ENCODE measurements at places on chromosomes 12 and 14.

- no peak for DNase-seq
These were observed 39.6 kb downstream of the CCDC88C start for GRCh38 chr14:91377700-91378652.

DNA sequence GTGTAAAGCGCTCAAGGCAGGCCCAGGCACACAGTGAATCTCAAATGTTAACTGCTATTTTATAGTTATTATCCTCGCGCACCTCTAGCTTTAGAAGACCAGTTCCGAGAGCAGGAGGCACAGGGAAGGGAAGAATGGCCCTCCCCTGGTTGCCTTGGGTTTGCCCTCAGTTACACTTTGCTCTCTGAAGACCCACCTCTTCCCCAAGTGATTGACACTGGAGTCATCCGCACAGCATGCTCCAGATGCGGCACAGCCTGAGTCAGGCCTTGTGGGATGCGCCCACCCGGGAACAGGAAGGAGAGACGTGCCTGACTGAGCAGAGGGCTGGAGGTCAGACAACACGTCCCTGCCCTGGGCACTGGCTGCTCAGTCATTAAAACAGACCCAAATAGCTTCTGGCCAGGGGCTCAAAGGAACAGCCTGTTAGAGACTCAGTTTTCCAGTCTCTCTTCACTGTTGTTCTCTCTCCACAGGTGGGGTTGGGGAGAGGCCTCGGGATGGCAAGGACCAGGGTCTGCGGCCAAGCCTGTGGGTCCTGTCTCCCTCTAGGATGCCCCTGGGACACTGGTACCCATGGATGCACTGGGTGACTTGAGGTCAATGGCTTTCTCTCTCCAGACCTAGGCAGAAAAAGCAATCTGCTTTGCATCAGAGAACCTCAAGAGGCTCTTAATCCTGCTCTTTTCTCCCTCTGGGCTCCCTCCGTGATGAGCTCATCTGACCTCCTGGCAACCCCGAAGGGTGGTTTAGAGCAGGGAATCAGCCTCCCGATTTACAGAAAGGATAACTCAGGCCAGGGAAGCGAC is 13.6 kb upstream of the MLXIP start:
- no peak for DNase-seq

DNA sequence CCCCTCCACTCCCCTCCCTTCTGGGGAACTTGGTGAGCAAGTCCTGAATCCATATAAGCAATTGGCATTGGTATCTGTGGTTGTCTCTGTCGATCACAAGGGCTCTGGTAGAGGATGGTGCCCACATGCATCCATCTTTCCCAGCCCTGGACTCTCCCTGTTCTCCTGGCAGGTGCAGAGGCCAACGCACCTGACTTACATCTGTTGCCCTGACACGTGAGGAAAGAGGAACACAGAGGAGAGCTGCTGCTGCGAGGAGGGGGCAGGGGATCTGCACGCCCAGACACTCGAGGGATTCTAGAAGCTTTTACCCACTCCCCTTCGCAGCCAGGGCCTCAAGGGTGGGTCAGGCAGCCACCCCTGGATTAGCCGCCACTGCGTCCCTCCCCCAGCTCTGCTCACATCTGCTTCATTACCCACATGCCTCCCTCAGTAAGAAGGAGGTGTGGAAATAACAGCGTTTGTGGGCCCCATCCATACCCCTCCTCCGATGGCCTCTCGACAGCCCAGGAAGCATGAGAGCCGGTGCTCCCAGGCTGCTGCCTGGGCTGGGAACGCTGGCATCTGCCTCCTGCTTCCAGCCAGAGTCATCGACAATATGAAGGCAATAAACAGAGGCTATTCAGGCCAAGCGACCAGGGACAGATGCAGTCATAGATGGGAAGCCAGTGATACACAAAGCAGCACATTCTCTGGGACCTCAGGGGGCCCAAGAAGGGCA is 56.5 kb downstream of the KDM2B start:
- DNase-seq, result peak; percentile 54

DNA sequence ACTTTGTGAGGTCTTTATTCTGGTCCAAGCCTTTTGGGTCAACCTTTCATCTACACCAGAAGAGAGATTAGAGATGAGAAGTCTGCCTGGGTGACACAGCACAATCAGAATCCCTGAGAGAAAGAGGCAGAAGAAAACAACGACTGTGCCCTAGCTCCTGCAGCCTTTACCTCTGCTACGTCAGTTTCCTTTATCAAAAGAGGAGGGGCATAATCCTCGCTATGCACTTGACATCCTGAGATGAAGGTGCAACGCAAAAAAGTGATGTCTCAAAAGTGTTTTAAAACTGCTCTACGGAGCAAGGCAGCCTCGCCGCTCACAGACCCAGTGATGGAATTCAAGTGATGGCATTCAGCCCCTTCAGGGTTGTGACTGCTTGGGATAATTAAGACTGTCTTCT is 21.7 kb downstream of the ZDHHC22 start:
- no peak for DNase-seq

- no peak for DNase-seq
These were observed 152.9 kb downstream of the SLC41A2 start for GRCh38 chr12:104805186-104805585.

DNA sequence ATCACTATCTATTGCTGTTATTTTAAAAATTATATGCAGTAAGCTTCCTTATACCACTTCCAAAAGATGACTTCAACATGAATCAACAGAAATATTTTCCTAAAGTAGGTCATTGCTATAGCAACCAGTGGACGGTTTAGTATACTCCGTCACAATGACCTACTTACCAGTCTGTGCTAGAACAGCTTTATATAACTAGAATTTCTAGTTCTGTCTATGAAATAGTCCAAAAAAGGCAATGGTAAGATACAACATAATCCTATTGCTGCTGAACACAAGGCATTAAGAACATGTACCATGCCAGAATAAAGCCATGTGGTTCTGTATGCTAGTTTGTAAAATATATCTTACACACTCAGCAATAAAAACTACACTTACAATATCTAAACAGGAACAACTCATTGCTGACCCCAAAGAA is 40.7 kb upstream of the MTERF2 start:
- DNase-seq, result no peak

- no peak for DNase-seq
These were observed 3.5 kb downstream of the SERPINA5 start for GRCh38 chr14:94584591-94585280.

- DNase-seq, result peak; percentile 86
These were observed 57.1 kb downstream of the KDM2B start for GRCh38 chr12:121523741-121524140.

DNA sequence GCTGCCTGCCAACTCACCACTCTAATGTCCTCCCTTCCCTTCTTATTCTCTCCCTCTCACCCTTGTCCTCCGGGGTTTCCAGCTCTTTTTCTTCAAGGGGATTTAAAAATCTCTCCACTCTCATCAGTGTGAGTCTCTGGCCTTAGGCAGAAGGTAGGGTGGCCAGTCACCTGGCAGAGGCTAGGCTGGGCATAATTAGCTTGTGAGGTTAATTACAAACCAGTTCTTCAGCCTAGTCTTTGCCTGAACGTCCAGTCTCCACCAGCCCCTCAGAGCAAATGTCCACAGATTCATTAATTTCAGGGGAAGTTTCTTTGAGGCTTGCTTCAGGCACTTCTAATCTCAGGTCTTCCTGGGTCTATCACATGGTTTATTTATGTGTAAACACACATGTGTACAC is 6.7 kb downstream of the KRT7 start:
- no peak for DNase-seq

Data from NCI-H526 treated with DMSO at 0.1 percent for 48 hours (cell line).